Thoracic aorta endothelial cell (primary cell): ENCODE measurements at places on chromosomes 16 and 17. TPM values are rescaled to one million over a fixed set of nuclear protein-coding genes. Genes with fewer than 3 reads are reported as not detected.

TP53TG3B gene
- not detected in 2 replicates for total RNA-seq

ZNF48 gene
- 10.5 and 10.9 TPM in 2 replicates for total RNA-seq

DRC7 gene
- total RNA-seq, result 0.07 TPM in 1 of 2 replicates, not detected in the other

FOXF1 gene
- 0.07 and 0.13 TPM in 2 replicates for total RNA-seq

CLDN7 gene
- 19.0 and 22.7 TPM in 2 replicates for total RNA-seq

GRIN2A gene
- not detected in 2 replicates for total RNA-seq

HES7 gene
- total RNA-seq, result 0.53 and 1.0 TPM in 2 replicates

EIF4A3 gene
- total RNA-seq, result 103 and 118 TPM in 2 replicates

KRT40 gene
- total RNA-seq, result not detected in 2 replicates

PRKAR1A gene
- 260 and 268 TPM in 2 replicates for total RNA-seq

TP53TG3 gene
- total RNA-seq, result not detected in 2 replicates

PMFBP1 gene
- total RNA-seq, result under 0.01 and 0.14 TPM in 2 replicates

KRT33B gene
- not detected in 2 replicates for total RNA-seq

CDR2L gene
- 23.1 and 27.4 TPM in 2 replicates for total RNA-seq

RILP gene
- 9.2 and 12.9 TPM in 2 replicates for total RNA-seq
